Sigmoid colon (tissue), 7 donors: ENCODE measurements at places on chromosomes 13 and 19. TPM values are rescaled to one million over a fixed set of nuclear protein-coding genes. Genes with fewer than 3 reads are reported as not detected.

The TEX101 gene
- total RNA-seq, result not detected

The RFPL4AL1 gene
- total RNA-seq, result not detected

The IQCN gene
- 5.8 TPM for total RNA-seq

The ELOF1 gene
- total RNA-seq, result 27.2 TPM

The TINCR gene
- total RNA-seq, result not detected

The ZNF888 gene
- total RNA-seq, result 3.9 TPM

The TRPM4 gene
- total RNA-seq, result 11.8 TPM

The MUC16 gene
- total RNA-seq, result not detected

The C19orf85 gene
- not detected for total RNA-seq

The SLC25A42 gene
- total RNA-seq, result 6.8 TPM

The PCDH9 gene
- 11.4 TPM for total RNA-seq

The PEG3 gene
- 23.3 TPM for total RNA-seq

The ABCC4 gene
- total RNA-seq, result 33.2 TPM

The CEACAM1 gene
- 2.4 TPM for total RNA-seq

The PGLYRP2 gene
- not detected for total RNA-seq

The STOML3 gene
- not detected for total RNA-seq

The KLK15 gene
- total RNA-seq, result not detected

The PRKCG gene
- total RNA-seq, result not detected

The GJB6 gene
- total RNA-seq, result not detected

The MAST1 gene
- 0.81 TPM for total RNA-seq

The DOCK6 gene
- total RNA-seq, result 39.9 TPM

The NOTCH3 gene
- 3.9 TPM for total RNA-seq

The ZNF302 gene
- 22.7 TPM for total RNA-seq

The TNFSF9 gene
- 0.36 TPM for total RNA-seq

The ANKRD24 gene
- 0.54 TPM for total RNA-seq

The EML2 gene
- 34.6 TPM for total RNA-seq

The RASGRP4 gene
- total RNA-seq, result 3.5 TPM

The PSPN gene
- 5.8 TPM for total RNA-seq
